ENCODE measurements at places on chromosomes 5 and 9.

DNA sequence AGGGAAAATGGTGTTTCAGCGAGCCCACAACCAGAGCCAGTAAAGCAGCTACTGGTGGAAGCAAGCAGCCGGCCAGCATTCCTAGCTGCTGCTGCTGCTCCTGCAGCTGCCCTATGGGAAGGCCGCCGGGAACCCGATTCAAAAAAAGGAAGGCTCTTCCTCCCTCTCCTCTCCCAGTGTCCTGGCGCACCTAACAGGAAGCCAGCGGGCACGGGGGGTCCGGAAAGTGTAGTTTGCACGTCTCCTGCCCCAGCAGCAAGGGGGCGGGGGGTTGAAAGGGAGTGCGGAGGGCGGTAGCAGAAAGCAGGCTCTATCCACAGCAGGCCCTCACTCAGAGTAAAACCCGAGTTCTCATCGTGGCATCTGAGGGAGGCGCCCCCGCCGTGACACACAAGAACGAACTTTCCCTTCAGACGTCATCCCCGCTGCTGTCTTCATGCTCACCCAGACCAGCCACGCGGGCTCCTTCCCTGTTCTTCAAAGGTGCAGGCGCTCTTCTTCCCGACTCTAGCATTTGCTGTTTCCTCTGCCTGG lies 16.5 kb downstream of the GRXCR2 start:
- no peak for DNase-seq

GRCh38 chr5:80590766-80591165 lies 20.7 kb upstream of the ANKRD34B start:
- DNase-seq: no peak

GRCh38 chr5:134464988-134465815 lies 53.5 kb upstream of the CDKN2AIPNL start:
- no peak for DNase-seq

DNA sequence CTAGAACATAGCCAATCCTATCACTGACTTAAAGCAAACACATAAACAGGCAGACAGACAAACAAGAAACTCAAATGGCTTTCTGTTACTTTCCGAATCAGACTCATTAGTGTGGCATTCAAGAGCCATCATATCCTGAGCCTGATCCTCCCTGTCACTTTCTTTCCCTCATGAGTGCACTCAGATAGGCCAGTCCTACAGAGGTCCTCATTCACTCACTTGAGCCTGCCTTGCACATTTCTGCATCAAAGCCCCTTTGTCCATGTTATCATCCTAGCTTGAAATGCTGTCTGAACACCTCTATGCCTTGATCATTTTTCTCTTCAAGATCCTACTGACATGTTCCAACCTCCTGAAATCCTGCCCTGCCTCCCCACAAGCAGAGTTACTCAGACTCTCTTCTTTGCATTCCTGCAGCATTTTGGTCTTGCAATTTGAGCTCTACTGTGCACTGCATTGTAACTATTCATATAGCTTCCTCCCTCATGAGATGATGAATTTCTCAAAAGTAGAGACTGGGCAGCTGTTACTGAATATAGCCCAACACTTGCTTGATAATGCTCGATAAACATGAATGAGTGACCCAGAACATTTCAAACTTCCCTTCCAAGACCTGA lies 126.9 kb downstream of the PALM2AKAP2 start:
- no peak for DNase-seq

- DNase-seq: no peak
Observed at GRCh38 chr9:133888048-133888808, 103.9 kb downstream of the VAV2 start.

GRCh38 chr5:99955006-99955405 lies 580.2 kb upstream of the FAM174A start:
- DNase-seq: no peak

- DNase-seq: no peak
Observed at GRCh38 chr9:127011772-127012171, 97.2 kb downstream of the RALGPS1 start.

DNA sequence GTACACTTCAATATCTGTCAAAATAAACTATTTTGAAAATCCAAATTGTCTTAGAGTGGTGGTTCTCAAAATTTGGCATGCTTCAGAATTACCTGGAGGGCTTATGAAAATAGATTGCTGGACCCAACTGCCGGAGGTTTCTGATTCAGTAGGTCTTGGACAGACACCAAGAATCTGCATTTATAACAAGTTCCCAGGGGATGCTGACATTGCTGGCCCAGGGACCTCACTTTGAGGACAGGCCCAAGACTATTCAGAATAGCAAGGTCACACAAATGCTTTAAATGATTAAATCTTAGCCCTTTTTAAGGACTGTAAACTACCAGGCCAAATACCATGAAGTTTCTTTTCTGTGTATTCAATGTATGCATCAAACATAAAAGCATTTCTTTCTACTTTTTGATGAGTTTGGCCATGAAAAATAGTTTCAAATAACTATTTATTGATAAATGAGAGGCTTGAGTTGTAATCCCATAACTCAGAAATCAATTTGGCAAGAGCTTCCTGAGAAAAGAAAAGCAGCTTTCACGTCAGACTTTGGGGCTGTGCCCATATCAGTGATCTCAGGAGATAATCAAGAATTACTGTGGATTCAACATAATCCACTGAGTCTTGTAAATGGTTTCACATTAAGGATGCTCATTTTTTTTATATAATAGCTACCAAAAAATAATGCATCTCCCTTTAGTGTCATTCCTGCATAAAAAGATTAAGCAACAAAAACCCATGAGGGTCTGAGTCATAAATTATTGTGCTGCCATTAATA lies 191.4 kb downstream of the FRMD3 start:
- no peak for DNase-seq

- no peak for DNase-seq
Observed at GRCh38 chr9:35686222-35687203, 3.2 kb downstream of the TPM2 start.

DNA sequence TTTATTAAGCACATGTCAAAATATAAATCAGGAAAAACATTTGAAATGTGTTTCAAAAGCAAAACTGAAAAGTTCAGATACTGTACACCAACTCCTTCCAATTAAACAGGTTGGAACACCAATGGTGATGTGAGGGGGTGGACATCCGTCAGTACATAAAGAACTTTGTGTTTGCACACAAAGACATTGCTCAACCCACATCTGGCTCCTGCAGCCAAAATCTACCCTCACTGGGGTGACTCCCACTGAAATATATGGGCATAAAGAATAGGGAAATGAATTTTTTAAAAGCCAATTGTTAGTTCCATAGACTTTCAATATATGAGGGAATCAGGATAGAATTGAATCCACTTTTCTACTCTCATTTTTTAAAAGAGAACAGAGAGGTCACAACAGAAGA lies 63.9 kb downstream of the MEGF9 start:
- DNase-seq: no peak

DNA sequence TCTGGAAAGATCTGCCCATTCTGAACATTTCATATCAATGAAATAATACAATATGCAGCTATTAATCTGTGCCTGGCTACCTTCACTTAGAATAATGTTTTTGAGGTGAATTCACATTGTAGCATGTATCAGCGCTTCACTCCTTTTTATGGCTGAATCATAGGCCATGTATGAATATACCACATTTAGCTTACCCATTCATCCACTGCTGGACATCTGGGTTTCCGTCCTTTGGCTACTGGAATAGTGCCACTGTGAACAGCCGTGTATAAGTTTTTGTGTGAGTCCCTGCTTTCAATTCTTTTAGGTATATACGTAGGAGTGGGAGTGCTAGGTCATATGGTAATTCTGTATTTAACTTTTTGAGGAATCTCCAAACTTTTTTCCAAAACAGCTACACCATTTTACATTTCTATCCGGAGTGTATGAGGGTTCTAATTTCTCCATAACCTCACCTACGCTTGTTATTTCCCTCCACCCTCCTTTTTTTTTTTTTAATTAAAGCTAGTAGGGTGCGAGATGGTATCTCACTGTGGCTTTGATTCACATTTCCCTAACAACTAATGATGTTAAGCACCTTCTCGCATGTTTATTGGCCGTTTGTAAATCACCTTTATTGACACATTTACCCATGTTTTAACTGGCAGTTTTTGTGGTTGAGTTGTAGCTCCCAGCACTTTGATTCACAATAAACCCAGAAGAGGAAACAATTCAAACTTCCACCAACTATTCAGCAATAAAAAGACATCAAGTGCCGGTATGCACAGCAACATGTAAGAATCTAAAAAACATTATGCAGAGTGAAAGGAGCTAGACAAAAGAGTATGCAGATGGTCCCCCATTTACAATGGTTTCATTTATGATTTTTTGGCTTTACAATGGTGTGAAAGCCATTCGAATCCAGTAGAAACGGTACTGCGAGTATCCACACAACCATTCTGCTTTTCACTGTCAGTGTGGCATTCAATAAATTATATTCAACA lies 8.1 kb downstream of the SEMA4D start:
- DNase-seq: no peak

DNA sequence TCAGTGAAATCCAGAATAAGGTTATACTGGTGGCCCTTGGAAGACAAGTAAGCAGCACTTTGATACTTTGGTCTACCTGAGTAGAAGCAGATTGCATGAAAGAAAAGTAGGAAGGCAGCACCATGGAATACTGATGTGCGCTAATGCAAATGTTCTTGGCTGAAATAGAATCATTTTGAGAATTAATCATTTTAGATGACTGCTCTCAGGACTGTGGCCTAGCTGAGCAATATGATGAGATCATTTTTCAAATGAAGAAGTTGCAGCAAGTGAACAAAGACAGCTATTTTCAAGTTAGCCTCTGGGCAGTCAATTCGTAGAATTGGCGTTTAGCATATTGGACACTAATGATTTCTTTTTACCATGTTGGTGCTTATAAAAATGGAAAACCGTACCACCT lies 483.5 kb downstream of the TMEM232 start:
- DNase-seq: no peak

DNA sequence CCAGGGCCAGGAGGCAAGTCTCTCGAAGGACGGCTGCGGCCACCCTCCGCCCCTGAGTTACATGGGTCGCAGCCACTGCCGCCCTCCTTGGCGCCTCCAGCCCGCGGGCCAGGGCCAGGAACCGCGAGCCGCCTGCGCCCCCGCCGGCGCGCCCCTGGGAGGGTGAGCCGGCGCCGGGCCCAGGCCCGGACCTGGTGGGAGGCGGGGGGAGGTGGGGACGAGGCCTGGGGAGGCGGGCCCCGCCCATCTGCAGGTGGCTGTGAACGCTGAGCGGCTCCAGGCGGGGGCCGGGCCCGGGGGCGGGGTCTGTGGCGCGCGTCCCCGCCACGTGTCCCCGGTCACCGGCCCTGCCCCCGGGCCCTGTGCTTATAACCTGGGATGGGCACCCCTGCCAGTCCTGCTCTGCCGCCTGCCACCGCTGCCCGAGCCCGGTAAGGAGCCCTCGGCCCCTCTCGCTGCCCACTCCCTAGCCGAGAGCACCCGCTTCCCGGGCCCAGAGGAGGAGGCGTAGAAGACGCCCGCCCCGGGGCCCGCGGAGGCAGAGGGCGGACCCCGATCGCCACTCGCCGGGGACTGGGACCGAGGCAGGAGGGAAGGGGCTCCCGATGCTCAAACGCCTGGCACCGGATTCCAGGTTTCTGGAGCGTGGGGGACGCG lies at the start of gene ASS1:
ASS1 (plus strand) TSS at position 397 of the 657 bp plus-strand sequence. CDS start 7,268 bp downstream, outside the sequence.
- DNase-seq: peak; percentile 42

- DNase-seq: no peak
Observed at GRCh38 chr5:74067748-74068541, 441.9 kb downstream of the ARHGEF28 start.

- no peak for DNase-seq
Observed at GRCh38 chr9:5531101-5531882, 21.0 kb downstream of the PDCD1LG2 start.

DNA sequence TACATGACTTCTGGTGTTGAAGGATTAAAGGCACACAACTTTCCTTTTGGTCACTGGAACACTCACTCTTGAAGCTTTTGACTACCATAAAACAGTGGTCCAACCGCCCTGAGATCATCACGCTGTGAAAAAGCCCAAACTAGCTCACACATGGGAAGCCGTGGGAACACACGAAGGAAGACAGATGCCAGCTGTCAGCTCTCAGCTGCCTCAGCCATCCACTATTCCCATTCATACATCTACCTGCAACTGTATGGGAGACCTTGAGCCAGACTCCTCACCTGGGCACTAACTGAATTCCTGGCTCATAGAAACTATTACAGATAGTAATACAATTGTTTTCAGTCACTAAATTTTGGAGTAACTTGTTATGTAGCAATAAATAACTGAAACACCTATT lies 246.1 kb downstream of the MSX2 start:
- DNase-seq: no peak

GRCh38 chr5:55241746-55242145 lies 8.3 kb upstream of the CCNO start:
- no peak for DNase-seq

GRCh38 chr5:61089351-61089750 lies 72.9 kb downstream of the SMIM15 start:
- DNase-seq: no peak

GRCh38 chr5:152595405-152595804 lies 190.3 kb upstream of the NMUR2 start:
- no peak for DNase-seq

DNA sequence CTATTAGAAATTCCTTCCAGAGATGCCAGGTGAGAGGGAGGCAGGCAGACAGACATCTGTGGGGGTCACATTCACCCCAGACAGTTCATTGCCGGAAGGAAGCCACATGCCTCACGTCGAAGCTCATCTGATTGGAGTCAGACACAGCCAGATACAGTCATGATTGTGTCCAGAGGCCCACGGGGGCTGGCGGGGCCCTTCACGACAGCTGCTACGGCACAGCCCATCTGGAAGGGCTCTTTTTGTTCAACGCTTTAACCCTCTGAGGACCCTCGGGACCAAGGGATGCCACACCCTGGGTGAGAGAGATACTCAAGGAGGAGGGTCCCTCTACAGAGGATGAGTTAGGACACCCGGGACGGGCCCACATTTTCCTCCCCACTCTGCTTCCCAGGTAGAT lies 31.9 kb upstream of the GABRP start:
- DNase-seq: no peak

GRCh38 chr5:156259618-156260017 lies 67.3 kb upstream of the SGCD start:
- DNase-seq: no peak
